Urinary bladder (tissue), 4 donors: ENCODE measurements at places on chromosomes 11 and 22. TPM values are rescaled to one million over a fixed set of nuclear protein-coding genes. Genes with fewer than 3 reads are reported as not detected.

DNA sequence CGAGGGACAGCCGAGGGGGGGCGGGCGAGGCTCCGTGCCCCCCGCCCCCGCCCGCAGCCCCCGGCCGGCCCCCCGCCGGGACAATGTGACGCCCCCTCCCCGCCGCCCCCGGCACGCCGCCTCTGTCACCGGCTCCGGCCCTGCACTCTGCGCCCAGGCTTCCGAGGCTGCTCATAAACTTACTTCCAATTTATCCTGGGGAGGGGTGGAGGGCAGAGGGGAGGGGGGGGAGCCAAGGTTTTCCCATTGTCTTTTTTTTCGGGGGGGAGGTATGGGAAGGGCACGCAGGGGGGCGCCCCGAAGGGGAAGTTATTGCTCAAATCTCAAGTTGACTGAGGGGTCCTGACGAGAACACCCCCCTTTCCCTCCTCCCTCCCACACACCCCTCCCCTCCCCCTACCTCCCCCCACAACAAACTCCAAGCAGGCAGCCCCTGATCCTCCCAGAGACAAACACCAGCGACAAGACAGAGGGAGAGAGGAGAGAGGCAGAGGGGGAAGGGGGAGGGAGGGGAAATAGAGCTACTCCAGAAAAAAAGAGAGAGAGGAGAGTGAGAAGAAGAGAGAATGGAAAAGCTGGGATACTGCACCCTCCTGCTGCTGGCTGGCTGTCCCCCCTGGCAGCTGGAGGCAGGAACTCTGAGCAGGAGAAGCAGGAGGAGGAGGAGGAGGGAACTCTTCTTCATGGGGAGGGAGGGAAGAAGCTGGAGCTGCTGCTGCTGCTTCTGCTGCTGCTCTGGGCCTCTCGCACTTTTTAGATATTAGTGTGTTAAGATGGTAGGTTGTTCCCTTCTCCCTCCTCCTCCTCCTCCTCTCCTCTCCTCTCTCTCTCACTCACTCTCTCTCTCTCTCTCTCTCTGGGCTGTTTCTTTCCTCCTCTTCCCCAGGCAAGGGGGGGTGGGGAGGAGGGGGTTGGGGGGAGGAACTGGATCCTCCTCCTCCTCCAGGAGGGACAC, 631 bp downstream of the PHF21A start:
- DNase-seq = peak; percentile 69

GRCh38 chr11:44403587-44404273, 93.8 kb upstream of the ALX4 start:
- no peak for DNase-seq

RFPL2 gene
- not detected for polyA plus RNA-seq

OR51L1 gene
- polyA plus RNA-seq = not detected

PNPLA3 gene
- 0.19 TPM for polyA plus RNA-seq
